Stimulated activated CD4-positive, alpha-beta T cell treated with anti-CD3 and anti-CD28 coated beads, TNF-alpha, amount 100 ng/mL, for 24 hours (primary cell): ENCODE measurements at places on chromosomes 2 and 18.
A peak's percentile ranks its signal among the peaks of the same experiment; 100 is the strongest.

GRCh38 chr18:1760901-1761300 is 810.4 kb downstream of the METTL4 start:
- DNase-seq: no peak

DNA sequence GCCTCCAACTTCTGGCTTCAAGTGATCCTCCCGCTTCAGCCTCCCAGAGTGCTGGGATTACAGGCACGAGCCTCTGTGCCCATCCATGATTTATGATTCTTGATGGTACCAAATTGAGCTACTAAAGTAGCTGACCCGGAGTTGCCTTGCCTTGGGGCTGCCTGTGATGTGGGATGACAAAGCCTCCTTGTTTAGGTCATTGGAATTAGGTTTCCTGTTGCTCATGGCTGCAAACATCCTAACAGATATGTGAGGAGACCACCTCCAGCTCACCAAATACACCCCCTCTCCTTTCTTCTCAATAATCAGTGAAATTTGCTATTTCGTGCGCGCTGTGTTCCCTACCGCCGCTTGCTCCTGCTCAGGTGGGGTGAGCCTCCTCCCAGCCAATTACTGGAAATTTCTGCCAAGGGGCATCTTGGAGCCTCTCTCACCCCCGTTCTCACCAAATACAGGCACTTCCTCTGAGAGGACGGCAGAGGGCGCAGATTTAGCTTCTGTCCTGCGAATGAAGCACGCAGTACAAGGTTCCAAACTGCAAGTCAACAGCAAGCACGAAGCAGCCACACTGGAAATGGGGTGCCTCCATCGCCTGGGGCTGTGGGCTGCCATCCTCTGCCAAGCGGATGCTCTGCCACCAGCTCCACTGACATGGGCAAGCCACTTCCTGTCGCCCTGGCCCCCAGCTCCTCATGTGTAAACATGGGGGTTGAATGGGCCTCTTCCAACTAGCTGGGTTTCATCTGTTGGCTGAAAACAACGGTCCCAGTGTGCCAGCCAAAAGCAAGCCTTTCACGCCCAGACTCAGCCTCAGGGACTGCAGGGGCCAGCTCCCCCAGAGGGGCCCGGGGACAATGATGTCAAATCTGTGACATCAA is 71.7 kb downstream of the NCAPH start:
- peak; percentile 60 for DNase-seq

- peak; percentile 60 for DNase-seq
These were observed 23.7 kb upstream of the SCYGR1 start for GRCh38 chr2:227411320-227411989.

- no peak for DNase-seq
These were observed 9.5 kb downstream of the CHAC2 start for GRCh38 chr2:53777134-53777533.

DNA sequence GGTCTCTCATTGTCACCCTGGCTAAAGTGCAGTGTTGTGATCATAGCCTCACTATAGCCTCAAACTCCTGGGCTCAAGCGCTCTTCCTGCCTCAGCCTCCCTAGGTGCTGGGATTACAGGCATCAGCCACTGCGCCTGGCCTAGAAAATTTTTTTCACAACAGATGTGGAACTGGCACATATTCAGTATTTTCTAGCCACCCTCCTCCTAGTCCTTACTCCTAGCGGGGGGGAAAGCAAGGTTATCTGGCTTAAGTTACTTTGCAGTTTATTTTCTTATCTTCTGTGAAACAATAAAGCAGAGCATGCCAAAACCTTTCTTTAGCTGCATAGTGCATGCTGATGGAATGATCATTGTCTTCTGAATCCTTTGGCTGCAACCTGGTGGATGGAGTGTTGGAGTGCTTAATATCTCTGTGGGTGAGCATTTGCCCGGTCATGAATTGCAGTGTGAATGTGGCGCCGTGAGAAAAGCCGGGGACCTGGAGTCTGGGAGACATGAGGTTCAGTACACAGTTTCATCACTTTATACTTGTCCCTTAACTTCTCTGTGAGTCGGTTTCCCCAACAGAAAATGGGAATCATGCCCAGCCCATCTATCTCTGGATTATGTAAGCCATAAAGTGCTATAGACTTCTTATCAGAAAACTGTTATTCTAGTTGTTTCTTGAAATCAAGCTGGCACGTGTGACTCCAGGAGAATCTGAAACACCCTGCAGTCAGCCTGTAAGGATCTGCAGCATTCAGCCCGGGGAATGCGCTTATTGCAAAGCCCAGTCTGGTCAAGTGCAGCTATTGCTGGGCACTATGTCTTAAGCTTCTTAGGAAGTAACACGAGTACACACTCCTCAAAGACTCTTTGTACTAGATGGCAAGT is 38.2 kb upstream of the MAP3K20 start:
- no peak for DNase-seq

GRCh38 chr2:7053650-7054265 is 136.5 kb downstream of the RNF144A start:
- DNase-seq: no peak

GRCh38 chr2:163657281-163657656 is 78.5 kb downstream of the FIGN start:
- no peak for DNase-seq

GRCh38 chr2:1140389-1141003 is 189.8 kb downstream of the SNTG2 start:
- DNase-seq: peak; percentile 44

DNA sequence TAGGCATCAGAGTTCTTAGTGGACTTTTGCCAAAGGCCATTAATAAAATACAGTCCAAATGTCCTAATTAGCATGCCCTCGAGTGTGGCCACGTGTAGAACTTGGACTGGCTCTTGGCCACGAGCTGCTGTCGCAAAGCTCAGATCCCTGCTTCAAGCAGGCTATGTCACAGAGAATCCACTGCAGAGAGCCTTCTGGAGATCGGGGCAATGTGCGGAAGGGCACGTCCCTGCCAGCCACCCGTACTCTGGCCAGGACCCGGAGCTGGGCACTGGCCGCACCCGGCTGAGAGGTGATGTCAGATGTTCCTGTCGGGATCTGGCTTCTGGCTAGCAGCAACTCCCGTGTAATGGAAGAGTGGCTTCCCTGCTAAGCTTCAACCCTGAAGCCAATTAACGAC is 432.7 kb upstream of the ID2 start:
- DNase-seq: no peak

DNA sequence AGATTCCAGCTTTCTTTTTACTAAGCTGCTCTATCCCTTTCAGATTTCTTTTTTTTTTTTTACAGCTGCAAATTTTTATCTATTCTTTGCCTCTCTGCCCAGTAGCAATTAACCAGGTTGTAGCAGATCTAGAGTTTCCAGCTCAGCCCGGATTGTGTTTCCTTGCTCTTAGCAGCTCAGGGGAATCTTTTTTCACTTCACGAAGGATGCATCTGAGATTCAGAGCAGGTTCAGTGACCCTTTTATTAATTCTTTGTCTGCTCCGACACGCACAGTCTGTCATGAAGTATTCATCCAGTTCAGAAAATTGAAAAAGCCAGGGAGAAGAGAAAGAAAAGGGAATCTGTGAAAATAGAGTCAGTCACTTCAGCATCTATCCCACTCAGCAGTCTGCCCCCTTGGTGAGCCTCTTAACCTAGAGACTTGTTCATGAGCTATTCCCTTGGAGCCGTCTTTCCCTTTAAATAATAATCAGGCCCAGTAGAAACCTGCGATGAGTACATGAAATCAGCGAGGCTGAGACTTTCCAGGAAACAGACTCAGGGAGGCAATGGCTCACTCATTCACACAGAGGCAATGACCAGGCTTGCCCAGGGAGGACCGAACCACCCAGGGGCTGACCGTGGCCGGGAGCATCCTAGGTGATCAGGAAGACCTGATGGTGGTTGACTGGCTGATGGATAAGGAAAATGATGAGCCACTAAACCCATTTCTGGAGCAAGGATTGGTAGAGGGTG is 103.4 kb upstream of the ITGA6 start:
- DNase-seq: no peak
